Stimulated activated CD4-positive, alpha-beta T cell treated with anti-CD3 and anti-CD28 coated beads, Interleukin-12 subunit alpha, Interleukin-12 subunit beta, amount 100 ng/mL, for 48 hours (primary cell): ENCODE measurements at places on chromosomes 16 and 17.

- DNase-seq = no peak
These were observed 16.6 kb upstream of the LITAF start for GRCh38 chr16:11603331-11603750.

DNA sequence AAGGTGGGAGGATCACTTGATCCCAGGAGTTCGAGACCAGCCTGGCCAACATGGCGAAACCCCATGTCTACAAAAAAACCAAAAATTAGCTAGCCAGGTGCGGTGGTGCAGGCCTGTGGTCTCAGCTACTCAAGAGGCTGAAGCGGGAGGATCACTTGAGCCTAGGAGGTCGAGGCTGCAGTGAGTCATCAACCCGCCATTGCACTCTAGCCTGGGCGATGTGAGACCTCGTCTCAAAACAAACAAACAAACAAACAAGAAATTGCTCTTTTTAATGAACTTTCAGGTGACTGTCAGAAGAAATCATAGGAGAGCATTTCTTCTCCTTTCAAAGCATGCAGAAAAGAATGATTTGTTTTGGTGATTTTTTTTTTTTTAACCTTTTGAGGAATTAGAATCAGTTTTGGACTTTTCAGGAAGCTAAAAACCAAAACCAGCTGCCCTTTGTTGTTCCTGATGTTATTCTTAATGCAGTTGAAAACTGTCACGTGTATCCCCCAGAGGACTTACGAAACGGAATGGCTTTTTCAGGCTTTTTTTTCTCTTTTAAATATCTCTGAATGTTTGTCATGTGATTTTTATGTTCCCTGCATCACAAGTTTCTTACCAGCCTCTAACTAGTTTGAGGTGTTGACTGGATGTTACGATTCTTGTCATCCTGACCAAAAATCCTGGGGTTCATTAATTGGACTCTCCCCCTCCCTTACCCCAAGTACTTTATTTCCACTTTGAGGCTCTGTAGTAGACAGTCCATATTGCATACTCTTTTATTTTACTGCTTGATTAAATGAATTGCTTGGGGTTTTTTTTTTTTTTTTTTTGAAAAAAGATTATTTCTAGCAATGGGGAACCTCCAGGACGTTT, 34.1 kb downstream of the SNX29 start:
- no peak for DNase-seq

DNA sequence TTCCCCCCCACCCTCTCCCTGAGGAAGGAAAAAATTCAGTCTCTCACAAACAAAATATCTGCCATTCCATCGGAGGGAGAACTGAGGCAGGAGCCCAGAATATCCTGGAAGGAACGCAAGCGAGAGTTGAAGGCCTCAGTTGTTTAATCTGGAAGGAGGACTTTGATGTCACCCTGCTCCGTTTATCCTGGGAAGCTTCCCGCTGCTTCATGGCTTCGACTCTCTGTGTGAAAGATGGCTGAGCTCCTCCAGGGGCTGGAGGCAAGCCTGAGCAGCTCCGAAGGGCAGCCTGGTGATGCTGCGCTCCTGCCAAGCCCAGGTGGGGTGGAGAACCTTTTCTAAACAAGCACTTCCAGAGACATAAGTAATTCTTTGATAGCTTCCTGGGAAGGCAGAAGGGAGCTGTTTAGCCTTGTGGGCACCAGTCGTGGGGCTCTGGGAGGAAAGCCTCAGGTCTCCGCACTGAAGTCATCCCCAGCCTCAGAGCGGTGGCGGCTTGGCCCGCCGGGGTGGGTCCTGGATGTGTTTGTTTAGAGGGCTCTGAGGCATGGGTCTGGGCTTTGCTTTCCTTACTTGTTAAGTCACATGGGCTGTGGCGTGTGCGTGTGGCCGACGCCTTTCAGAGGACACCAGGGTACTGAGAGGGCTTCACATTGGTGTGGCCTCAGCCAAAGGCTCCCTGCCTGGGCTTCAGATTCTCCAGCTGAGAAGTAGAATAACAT, 7.9 kb downstream of the NKD1 start:
- DNase-seq = no peak

GRCh38 chr17:81538651-81539570, 10.7 kb downstream of the FSCN2 start:
- DNase-seq = no peak

DNA sequence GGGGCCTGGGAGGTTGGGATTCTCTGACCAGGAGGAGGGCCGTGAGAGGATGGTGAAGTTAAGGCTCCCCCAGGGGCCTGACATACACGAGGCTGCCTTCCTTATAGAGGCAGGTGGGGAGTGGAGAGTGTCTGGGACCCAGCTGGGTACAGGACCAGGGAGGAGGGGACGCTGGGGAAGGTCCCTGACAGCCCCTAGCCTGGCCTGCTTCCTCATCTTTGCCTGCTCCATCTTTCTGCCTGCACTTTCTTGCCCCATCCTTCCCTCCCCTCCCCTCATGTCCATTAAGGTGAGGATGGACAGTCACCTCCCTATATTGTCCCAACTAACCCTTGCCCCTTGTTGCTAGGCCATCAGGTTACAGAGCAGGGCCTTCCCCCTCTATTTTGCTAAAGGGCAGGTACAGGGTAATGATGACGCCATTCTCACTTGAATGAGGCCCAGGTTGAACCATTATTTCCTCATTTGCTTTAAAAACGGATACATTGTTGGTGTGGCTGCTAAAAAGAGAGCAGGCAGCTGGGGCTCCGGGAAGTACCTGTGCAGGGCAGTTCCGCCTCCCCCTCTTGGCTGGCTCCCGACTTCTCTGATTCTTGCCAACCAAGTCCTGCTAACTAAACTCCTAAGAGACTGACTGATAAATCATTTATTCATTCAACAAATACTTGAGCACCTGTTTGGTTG, 1.3 kb downstream of the C17orf99 start:
- no peak for DNase-seq

DNA sequence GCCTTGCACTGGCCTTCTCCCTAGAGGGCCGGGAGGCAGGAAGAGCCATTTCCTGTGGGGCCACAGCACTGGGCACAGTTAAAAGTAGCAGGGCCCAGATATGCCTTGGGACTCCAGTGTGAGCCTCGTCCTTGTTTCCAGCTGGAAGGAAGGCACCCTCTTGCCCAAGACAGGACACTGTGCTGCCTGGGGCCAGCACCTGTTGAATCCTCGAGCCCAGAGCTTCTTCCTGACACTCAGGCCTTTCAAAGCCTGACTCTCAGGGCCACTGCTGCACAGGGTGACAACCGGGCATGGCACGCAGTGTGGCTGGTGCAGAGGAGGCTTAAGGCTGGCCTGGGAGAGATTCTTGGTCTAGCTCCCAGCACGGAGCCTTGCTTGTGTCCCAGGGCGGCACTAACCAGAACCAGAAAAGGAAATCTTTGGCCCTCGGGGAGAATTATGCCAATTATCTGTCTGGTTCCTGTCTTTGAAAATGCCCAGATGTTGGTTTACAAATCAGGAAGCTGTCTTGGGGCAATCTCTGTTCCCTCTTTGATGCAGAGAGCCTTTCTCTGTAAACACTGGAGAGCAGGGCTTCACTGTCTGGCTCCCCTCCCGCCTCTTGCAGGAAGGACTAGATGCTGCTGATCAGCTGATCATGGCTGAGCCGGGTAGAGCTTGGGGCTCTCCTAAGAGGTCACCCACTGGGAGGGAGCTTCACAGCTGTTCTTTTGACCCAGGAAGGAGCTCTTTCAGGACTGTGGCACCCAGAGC, 11.1 kb downstream of the LDHD start:
- DNase-seq = no peak

- DNase-seq = no peak
These were observed 96.6 kb downstream of the KIF2B start for GRCh38 chr17:53919356-53919755.

DNA sequence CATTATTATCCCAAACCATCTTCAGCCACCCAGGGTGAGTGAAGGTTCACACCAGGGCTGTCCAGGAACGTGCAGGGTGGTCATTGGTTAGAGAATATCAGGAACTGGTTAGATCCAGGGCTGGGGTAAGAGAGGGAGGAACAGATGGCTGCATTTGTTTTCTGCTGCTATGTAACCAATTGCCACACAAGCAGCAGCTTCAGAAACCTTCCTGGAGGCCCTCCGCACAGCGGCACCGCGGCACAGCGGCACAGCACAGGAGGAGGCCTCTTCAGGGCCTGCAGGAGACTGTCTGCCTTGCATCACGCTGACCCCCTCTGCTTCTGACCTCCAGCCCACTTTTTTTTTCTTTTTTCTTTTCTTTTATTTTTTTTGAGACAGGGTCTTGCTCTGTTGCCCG, 86.1 kb downstream of the KCNJ12 start:
- DNase-seq = no peak

DNA sequence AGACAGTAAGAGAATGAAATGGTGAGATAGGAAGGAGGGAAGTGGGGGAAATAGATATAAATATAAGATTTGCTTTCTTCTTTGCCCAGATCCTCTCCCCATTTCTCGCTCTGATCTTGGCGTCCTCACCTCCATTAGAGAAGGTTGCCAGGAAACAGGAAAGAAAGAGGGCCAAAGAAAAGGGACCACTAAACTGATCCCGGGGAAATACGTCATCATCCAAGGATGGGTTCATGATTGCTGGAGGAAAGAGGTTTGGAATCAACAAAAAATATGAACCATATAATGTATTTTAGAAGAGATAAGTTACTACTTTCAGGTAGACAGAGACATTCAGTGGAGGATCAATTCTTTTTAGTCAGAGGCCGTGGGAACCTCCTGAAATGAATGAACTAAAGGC, 536.0 kb downstream of the HAPSTR1 start:
- no peak for DNase-seq

GRCh38 chr16:8877894-8878522, 4.1 kb upstream of the LITAFD start:
- no peak for DNase-seq

DNA sequence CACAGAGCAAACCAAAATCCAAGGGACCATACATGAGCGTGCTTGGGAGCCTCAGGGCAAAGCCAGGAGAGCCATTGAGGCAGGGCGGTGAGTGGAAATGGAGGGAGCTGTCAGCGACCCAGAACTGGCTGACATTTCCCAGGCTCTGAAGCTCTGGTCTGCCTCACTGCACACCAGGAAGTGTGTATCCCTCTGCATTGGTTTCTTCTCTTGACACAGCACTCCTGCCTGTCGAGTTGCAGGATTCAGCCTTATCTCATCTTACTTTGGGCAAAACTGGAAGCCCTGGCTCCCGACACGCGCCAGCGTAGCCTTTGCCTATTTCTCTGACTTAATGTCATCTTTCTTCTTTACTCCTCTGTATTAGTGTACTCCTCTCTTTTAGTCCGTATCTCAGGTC, 144.7 kb upstream of the HS3ST3A1 start:
- DNase-seq = no peak

DNA sequence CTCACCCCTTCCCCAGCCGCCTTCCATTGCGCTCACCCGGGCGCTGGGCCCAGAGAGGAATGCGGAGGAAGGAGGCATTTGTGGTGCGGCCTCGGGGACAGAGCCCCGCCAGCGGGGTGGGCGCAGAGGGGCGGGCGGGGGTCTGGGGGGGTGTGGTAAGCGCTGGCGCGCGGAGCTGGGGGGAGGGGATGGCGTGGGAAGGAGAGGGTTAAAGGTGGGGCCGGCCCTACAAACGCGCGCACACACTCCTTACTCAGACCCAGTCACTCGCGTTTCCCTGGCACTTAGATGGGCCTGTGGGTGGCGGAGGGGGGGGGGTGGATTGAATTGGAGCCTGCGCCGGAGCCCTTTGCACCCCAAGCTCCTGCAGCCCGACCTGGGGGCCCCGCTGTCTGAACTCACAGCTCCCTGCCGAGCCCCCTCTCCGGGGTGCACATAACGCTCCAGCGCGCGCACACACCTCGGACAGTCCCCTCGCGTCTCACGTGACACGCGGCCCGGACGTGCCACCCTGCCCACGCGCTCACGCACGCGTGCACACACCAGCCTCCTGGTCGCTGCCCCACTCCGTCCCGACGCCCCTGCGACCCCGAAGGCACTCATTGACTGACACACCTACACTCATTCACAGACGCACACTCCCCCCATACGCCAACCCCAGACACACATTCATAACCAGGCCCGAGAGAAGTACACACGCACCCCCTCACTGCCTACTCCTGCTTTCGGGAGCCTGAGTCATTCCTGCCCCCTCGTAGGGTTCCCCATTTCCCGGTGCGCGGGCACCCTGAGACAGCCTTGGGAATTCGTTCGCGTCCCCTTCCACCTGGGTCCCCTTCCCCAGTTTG, 844 bp downstream of the TBKBP1 start:
- peak; percentile 60 for DNase-seq

- DNase-seq = no peak
These were observed 39.1 kb upstream of the ADGRG1 start for GRCh38 chr16:57589374-57589773.

DNA sequence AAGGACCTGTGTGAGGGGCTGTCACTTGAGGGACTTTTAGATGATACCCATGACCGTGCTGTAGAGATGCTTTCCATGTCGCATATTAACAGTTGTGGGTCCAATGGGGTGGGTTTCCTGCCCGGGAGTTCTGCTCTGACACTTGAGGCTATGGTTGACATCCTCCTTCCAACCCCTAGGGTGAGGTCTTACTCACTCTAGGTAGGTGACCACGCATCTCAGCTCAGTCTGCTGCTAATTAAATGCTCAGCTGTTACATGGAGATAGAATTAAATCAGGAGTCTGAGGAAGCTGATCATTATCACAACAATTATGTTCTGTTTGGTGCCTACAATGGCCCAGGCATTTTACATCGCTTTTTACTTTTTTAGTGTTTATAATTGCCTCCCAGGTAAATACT, 40.2 kb downstream of the OSBPL7 start:
- no peak for DNase-seq

DNA sequence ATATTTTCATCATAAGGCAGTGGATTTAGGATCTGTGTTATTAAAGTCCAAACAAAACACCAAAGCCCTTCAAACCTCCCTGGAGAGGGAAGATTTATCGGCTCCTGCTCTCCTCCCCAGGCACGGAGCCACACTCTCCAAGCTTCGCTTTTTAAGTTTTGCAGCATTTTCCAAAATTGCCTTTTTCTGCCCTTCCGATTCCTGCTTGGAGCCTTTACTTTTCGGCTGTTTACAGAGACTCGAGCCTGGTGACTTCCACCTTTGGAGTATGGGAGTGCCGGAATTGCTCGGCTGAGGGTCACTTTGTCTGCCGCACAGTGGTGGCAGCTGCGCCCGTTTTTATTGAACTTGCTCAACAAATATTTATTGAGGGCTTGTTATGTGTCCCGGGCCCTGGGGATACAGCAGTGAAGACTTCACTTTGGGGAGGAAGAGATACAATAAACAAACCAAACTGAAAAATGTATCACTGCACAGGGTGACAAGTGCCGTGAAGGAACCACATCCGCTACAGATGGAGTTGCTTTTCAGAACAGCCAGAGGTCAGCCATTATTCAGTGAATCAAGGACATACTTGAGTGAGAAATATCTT, 185.5 kb downstream of the NTN1 start:
- DNase-seq = no peak

GRCh38 chr16:77917971-77918370, 104.4 kb upstream of the CLEC3A start:
- no peak for DNase-seq

DNA sequence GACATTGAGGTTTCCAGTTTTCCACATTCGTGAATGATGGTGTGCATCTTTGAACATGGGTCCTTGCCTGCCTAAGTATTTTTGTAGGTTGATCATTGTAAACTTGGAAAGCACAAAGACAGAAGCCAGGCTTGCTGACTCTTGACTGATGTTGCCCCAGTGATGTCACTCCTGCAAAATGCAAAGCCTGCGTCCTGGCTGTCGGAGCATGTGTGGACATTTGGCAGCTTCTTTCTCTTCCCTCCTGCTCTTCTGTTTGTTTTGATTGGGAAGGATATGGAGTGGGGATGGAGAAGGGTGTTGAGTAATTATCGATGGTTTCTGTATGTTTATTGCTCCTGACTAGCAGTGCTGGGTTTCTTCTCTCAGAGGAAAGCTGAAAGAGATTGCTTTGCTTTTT, 3.2 kb downstream of the NDE1 start:
- DNase-seq = no peak

GRCh38 chr16:30967795-30968194, 10.2 kb downstream of the SETD1A start:
- DNase-seq = no peak
